Activated gamma-delta T cell (primary cell): ENCODE measurements at places on chromosomes 11 and 22.

DNA sequence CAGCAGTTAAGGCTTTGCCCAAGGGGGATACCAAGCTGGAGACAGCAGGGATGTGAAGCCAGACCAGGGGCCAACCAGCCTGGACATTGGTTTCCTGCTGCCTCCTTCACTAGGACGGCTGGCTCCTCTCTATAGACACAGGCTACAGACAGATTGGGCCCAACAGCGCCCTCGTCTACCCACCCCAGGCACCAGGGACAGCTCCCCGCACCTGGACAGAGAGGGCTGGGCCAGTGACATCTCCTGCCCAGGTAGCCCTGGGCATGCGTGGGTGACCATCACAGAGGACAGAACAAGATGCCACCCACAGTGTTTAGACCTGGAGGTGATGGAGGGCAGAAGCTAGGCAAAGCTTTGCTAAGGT lies 1.2 kb downstream of the DKK3 start:
- no peak for DNase-seq

- no peak for DNase-seq
Measured at GRCh38 chr22:24185001-24185500, 3.8 kb downstream of the SUSD2 start.

DNA sequence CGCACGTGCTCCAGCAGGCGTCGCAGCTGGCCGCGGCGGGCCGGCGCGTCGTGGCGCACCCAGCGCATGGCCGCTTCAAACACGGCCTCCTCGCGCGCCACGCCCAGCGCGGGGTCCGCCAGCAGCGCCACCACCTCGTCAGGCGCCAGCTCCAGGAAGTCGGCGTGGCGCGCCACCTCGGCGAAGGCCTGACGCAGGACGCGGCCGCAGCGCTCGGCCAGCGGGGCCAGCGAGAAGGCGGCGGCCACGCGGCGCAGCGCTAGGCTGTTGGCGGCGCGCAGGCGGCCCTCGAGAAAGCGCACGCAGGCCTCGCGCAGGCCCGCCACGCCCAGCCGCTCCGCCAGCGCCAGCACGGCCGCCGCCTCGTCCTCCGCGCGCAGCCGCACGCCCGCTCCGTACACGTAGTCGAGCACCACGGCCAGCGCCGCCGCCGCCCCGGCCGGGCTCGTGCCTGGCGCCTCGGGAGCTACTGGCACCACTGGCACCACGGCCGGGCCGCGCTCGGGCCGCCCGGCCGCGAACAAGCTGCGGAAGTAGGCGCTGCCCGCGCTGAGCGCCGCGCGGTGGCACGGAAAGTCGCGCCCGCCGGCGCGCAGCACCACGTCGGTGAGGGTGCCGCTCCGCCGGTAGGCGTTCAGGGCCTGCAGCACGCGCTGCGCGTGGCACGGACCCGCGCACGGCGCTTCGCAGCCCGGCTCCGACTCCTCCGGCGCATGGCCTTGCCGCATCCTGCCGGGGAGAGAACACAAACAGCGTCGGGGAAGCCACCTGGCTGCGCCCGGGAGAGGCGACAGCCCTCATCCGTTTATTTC lies 2.9 kb downstream of the KLHL35 start:
- peak; percentile 67 for DNase-seq

- no peak for DNase-seq
Measured at GRCh38 chr11:116353589-116353988, 419.2 kb downstream of the BUD13 start.

- DNase-seq = no peak
Measured at GRCh38 chr11:19683141-19683805, 29.4 kb upstream of the NAV2 start.

GRCh38 chr11:43532041-43532440 lies 148.5 kb upstream of the HSD17B12 start:
- DNase-seq = no peak

- DNase-seq = no peak
Measured at GRCh38 chr11:34185926-34186841, 80.8 kb downstream of the NAT10 start.
